ENCODE measurements at places on chromosomes 5 and 9.

DNA sequence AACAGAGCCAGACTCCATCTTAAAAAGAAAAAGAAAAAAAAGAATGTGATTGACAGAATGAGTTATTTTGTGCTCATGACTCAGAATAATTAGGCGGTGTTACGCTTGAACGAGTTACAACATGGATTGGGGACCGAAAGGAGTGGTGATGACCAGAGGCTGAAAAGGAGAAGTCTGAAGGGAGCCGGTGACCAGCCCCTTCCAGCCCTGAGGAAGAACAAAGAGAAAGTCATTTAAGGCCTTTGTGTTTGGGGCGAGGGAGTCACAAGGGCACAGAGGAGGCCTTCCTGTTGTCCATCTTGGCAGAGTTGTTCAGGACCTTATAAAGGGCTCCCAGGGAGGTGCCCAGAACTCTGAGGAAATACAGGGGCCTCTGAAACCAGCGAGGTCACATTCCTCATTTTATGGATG is 131.6 kb downstream of the GOLPH3 start:
- no peak for DNase-seq

DNA sequence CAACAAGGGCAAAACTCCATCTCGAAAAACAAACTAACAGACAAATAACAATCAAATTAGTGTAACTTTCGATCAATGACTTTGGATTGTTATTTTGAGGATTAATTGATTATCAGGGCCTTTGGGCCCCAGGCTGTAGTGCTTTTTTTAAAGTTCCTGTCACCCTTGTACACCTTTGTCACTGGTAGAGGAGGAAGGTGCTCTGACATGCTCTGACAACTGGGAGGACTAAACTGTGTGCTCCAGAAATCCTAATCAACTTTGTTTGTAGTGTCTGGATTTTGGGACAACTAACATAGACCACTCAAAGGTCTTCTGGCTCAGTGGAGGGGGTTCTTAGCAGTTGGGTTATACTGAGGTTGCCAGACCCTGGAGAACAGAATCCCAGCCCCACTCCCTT is 1.8 kb downstream of the TXN start:
- DNase-seq: no peak

GRCh38 chr9:129401623-129402370 is 219.1 kb downstream of the C9orf50 start:
- peak; percentile 22 for DNase-seq

GRCh38 chr9:89021154-89021803 is 30.0 kb downstream of the S1PR3 start:
- DNase-seq: no peak

DNA sequence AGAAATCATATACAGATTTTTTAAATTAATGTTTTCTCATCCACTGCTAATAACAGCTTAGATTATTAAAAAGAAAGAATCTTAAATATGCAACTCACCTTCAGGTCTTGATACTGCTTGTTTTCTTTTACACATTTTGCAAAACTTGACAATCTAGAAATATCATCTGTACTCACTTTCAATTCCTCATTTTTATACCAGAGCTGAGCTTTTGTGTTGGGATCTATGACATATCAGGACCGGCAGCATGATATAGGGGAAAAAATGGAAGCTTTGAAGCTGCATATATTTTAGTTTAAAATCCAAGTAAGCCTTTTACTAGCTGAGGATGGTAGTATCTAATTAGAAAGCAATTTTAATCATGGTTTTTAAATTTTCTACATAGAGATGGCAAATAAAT is 75.7 kb upstream of the SMARCA2 start:
- DNase-seq: no peak

DNA sequence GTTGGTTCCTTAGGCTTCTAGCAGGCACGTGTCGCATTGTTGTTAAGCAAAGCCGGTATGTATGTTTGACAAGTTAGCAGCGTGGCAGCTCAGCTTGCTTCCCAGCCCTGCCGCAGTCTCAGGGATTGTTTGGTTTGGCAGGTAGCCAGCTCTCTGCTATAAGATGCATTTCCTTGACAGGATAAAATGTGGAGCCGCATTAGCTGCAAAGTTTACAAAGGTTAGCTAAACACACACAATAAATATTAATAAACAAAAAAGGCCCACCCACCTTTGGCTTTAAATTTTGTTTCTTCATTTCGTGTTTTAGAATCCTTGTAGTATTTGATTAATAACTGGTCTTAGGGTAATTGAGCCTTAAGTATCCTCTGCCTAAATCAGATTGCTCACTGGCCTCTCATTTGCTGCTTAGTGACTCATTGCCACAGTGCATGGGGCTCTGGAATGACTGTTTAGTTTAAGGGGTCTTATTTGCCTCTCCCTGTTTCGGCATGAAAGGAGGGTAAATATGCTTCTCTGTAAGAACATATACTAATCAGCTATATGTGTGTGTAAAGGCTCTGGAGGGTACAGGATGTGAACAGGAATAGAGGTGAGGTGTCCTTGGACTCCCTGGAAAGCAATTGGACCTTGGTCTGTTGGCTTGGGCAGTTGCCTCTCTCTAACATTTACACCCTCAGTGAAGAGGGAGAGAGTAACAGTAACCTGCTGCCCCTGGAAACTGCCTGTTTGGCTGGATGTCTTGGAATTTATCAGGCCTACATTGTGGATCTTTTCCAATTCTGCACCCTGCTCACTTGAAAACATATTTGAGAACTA is 122.0 kb downstream of the GDNF start:
- DNase-seq: no peak

DNA sequence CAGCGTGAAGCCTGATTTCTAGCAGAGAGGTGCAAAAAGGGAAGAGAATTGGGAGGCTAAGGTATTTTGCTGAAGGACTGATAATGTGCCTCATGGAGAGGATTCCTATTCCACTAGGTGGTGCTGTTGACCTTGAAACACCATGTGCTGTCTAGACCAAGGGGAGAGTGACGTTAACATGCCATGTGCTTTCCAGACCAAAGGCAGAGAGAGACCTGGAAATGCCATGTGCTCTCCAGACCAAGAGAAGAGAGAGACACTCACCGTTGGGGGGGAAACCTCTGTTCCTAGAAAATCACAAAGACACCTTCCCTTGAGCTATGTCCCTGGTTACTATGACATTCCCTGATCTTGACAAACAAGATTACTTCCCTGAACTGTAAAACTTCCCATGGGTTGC is 286.0 kb upstream of the TUSC1 start:
- no peak for DNase-seq

DNA sequence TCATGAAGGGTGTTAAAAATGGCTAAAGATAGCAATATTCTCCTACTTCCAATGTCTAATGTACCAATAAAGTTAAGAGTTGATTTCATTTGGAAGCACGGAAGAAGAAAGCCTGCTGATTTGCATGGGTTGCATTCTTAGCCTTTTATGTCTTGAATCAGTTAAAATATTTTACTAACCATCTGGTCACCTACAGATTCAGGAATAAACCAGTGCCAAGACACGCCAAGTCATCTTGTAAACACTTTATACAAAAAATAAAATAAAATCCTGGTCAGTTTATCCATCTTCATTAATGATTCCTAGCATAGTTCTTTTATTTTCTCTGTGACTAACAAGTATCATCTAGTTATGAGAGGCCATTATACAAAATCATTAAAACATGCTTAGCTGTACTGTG is 1031.6 kb upstream of the WWC1 start:
- DNase-seq: no peak

- no peak for DNase-seq
Measured at GRCh38 chr9:15304632-15305031, 2.4 kb downstream of the TTC39B start.

- DNase-seq: no peak
Measured at GRCh38 chr5:129945028-129945427, 40.8 kb downstream of the CHSY3 start.

GRCh38 chr5:150078802-150079689 is 7.3 kb downstream of the CSF1R start:
- DNase-seq: no peak

GRCh38 chr5:106699198-106699597 is 971.5 kb downstream of the EFNA5 start:
- no peak for DNase-seq

DNA sequence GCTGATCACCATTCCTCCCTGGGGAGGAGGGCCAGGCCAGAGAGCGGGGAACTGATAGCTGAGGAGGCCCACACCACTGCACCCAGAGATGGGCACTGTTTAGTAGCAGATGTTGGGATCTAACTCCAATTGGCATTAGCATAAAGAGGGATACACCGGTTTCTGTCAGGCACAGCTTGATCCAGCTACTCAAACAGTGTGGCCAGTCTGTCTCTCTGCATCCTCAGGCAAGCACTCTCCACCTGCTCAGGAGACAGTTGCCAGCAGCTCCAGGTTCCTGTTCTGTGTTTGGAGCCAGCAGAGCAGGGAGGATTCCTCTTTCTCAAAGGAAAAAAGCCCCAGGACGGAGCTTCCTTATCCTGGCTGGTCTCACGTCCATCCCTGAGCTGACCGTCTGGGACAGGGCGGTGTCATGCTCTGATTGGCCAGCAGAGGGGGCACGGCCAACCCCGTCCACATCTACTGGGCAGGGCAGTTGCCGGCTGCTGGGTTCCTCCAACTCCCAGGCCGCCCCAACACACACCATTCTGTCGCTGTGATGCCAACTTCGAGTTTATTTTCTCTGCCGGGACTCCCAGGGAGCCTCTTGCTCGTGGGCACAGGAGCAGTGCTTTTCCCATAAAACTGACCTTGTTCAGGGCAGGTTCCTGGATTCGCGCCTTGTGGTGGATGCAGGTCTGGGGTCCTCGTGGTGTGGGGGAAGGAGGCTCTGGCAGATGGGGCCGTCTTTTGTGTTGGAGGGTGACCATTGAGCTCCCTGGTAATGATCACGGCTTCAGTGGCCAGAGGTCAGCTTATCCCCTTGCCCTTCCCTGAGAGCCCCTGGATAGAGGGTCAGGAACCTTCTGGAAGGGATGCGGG is 47.9 kb downstream of the COL5A1 start:
- peak; percentile 84 for DNase-seq

DNA sequence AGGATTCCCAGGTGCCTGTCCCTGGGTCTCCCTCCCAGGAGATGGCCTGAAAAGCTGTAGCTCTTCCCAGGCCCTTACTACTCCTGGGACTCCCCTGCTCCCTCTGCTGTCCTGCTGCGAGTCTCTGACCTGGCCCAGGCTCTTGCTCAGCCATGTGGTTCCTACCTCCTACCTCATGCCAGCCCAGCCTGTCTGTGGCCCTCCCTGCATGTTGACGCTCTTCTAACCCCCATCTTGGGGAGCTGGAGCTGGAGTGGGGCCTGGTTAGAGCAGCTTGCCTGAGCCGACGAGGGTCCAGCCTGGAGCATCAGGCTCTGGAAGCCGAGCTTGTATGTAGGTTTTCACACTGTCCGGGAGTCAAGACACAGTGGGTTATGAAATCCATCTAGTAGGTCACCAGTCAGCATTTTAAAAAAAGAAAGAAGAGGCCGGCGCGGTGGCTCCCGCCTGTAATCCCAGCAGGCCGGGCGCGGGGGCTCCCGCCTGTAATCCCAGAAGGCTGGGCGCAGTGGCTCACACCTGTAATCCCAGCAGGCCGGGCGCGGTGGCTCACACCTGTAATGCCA is 244.4 kb downstream of the FANCC start:
- no peak for DNase-seq

DNA sequence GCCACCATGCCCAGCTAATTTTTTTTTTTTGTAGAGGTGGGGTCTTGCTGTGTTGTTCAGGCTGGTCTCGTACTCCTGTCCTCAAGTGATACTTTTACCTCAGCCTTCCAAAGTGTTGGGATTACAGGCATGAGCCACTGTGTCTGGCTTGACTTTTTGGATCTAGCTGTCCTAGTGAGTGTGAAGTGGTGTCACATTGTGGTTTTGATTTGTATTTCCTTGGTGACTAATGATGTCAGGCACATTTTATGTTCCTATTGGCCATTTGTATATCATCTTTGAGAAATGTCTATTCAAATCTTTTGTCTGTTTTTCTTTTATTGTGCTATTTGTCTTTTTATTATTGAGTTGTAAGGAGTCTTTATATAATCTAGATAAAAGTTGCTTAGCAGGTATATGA is 53.5 kb upstream of the MCCC2 start:
- DNase-seq: no peak

- DNase-seq: no peak
Measured at GRCh38 chr9:21576331-21577189, 94.4 kb upstream of the IFNE start.

DNA sequence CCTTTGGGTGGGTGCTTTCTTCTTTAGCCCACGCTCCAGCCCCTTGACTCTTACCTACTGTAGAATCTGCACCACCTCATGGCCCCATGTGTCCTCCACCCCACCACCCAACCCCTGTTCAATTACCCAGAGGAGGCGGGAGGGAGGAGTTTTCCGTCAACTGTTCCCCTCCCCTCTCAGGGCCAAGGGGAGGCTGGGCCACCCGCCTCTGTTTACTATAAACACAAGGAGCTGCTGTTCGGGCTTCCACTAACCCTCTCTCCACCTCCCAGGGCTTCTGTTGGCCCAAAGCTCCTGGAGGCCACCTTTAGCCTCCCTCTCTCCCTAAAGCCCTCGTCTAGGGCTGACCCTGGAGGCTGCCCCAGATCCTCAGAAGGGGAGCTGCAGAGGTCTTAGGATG is 59.2 kb downstream of the FOXI1 start:
- DNase-seq: no peak

DNA sequence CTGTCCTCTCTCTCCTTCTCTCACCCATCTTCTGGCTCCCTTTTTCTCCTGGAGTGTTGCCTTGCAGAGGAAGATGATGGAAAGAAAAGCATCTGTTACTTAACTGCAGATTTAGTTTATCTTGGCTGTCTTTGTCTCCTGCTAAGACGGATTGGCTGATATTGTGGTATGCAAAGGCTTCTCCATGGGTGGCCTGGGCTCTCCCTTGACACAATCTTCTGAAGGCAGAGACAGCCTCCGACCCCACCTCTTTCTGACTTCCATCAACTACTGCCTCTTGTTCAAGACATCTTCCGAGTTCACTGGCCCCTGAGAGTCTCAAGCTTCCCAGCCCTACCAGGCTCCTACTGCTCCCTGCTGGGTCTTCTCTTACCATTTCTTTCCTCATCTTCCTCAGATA is 403.7 kb downstream of the LRRC70 start:
- no peak for DNase-seq

- DNase-seq: no peak
Measured at GRCh38 chr5:163880302-163880701, 374.9 kb downstream of the MAT2B start.

- no peak for DNase-seq
Measured at GRCh38 chr9:35108461-35108860, 5.5 kb upstream of the STOML2 start.

GRCh38 chr9:14362175-14362574 is 48.2 kb upstream of the NFIB start:
- no peak for DNase-seq

DNA sequence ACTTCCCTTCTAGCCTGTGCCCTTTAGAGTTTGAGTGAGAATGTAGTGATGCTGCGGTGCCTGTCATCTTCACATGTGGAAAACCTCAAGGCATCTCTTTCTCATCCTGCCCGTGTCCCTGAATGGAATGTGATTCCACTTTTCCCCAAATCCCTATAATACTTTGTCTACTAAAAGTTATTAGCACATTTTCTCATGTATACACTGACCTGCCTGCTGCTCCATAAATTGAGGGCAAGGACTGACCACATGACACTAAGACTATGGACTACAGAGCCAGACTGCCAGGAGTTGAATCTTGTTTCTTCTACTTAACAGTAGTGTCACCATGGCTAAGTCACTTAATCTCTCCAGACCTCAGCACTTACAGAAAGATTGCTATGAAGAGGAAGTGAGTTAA is 93.0 kb downstream of the TEK start:
- DNase-seq: no peak

All from spleen (tissue), 13 donors.